ENCODE measurements at places on chromosomes 3 and 15. TPM values are rescaled to one million over a fixed set of nuclear protein-coding genes. Genes with fewer than 3 reads are reported as not detected.

- DNase-seq = no peak
Measured at GRCh38 chr15:75350601-75351361, 3.9 kb downstream of the NEIL1 start.

DNA sequence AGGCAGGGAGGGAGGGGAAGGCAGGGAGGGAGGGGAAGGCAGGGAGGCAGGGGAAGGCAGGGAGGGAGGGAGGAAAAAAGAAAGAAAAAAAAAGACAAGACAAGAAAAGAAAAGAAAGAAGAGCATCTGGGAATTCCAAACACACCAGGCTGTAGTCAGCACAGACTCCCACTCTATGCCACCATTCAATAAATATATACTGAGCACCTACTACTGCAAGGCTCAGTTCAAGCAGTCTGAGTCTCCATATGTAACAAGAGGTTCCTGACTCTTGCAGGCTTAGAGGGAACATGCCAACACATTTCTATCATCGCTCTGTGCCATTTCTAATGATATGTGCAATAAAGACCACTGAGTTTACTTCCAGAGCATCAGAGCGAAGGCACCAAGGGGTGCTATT lies 47.7 kb downstream of the ANXA2 start:
- no peak for DNase-seq

DNA sequence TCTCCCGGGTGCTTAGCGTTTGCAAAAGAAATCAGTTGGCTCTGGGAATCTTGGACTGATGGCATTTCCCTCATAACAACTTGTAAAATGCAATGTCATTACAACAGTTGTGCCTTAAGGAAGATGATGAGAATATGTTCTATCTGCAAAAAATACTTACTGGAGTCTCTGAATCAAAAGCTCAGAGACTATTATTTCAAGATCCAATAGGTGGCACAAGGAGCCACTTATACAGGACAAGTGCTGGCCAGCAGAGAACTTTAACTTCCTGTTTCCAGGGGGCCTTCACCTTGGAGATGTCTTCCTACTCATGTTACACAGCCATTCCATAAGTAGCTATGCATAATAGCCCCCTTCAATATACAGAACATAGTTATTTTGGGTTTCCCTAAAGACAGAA lies 8.9 kb upstream of the RPS27L start:
- no peak for DNase-seq

DNA sequence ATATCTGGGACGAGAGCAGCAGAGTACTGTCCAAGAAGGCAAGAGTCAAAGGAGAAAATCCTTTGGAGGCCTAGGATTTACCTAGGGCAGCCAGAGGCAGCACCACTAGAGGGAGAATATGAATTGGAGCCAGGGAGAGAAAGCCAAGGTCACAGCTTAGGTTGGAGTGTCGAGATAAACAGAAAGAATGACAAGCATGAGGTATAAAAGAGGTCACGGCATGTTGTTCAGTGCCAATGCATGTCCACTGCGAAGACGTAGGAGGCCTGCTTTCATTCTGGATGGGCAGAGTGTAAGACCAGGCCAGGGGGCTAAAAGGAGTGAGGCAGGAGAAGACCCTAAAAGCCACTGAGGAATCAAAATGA lies 47.2 kb downstream of the THBS1 start:
- no peak for DNase-seq

DNA sequence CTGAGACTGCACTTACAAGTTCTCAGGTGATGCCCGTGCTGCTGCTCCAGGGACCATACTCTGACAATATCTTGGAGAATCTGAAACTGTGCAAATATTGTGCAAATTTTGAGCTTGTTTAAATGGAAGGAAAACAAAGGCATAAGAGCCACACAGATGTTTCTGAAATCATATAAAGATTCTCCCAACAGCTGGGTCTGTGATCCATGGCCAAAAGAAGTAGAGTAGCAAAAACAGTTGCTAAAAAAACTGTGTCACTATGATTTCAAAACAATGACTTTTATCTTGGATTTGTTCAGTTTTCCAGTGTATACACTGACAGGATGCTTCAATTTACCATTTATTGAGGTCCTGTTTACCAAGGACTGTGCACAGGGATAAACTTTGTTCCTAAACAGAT lies 25.3 kb downstream of the NPTN start:
- DNase-seq = no peak

- peak; percentile 83 for DNase-seq
Measured at GRCh38 chr15:68407886-68408881, 23.8 kb downstream of the ITGA11 start.

UTS2B gene
- total RNA-seq = 1.7 TPM

- no peak for DNase-seq
Measured at GRCh38 chr15:97687654-97688053, 272.8 kb upstream of the ARRDC4 start.

- DNase-seq = no peak
Measured at GRCh38 chr3:176561826-176562225, 635.5 kb downstream of the TBL1XR1 start.

- no peak for DNase-seq
Measured at GRCh38 chr3:113275929-113276750, 64.8 kb downstream of the BOC start.

DNAH1 gene
- 12.3 TPM for total RNA-seq

DNA sequence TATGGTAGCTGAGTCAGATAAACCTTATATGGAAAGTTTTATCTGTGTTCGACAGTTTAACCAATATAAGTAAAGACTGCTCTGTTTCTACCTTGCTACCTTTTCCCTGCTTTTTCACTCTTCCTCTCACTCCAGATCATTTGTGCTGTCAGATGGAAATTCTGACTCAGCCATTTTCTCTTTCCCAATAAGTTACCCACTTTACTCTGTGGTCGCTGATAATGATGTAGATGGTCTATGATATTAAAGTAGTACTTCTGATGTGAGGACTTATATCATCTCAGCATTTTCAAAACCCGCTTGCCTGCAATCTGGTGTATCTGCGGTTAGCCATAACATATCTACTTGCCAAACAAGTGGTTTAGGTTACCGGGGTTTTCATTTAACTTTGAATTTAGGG lies 15.0 kb upstream of the UTS2B start:
- no peak for DNase-seq

GRCh38 chr3:185924375-185924774 lies 13.4 kb downstream of the TRA2B start:
- no peak for DNase-seq

GRCh38 chr15:42138968-42139386 lies 17.5 kb downstream of the PLA2G4F start:
- DNase-seq = no peak

GRCh38 chr15:22949074-22949547 lies 31.1 kb downstream of the CYFIP1 start:
- DNase-seq = no peak

GP9 gene
- not detected for total RNA-seq

Data from vagina (tissue), 2 donors.